ENCODE measurements at places on chromosomes 1 and 21.
A peak's percentile ranks its signal among the peaks of the same experiment; 100 is the strongest.

DNA sequence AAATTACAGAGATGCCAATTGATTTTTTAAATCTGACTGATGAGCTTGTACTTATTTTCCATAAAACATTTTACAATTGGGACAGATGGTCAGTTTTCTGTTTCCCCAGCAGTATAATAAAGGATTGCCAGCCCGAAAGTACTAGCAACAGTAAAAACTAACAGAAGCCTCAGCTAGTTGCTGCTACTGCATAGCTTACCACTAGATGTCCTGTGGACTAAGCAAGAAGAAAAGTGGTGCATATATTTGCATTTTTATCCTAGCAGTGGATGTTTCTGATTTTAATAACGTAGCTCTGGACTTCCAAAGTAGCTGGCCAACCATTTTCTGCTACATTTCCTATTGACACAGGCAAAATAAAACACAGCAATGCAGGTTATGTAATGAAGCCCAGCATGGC lies 241.5 kb downstream of the BARHL2 start:
- DNase-seq, result no peak

DNA sequence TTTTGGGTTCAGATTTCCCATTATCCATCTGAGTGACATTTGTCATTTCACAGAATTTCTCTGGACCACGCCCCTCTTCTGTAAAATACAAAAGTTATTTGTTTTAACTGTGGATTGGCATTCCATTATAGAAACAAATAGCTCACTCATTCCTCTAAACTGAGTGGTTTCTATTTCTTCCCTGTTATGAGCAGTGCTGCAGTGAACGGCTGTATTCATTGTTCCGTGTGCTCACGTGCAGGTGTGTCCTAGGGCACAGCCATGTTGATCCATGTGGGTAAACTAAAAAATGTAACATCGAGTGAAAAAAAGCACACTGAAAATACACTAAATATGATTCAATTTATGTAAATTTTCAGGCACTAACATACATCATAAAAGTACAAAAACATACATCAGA lies 27.0 kb upstream of the IL12RB2 start:
- DNase-seq, result no peak

DNA sequence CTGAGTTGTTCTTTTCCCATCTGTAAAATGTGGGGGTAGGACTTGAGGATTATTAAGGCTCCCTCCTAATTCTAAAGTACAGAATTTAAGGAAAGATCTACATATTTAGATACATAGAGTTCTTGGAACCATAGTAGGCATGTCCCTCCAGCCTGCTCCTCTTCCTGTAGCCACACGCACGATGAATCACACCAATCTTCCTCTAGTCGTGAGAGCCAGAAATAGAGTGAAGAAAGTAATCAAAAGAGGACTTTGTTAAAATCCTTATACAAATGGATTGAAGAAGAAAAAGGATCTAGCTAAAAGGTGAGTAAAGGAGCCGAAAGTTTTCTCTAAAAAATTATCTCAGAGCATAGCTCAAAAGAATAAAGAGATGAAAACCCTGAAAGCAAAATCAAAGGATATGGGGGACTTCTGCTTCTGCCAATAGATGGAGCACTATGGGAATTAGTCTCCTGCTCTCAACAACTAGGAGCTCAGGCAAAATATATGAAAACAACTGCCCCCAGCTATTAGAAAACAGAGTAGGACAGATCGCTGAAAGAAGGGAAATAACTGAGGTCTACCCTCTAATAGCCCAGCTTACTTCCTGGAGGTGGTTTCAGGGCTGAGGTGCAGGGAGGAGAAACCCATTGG lies 8.5 kb downstream of the C1orf141 start:
- no peak for DNase-seq

DNA sequence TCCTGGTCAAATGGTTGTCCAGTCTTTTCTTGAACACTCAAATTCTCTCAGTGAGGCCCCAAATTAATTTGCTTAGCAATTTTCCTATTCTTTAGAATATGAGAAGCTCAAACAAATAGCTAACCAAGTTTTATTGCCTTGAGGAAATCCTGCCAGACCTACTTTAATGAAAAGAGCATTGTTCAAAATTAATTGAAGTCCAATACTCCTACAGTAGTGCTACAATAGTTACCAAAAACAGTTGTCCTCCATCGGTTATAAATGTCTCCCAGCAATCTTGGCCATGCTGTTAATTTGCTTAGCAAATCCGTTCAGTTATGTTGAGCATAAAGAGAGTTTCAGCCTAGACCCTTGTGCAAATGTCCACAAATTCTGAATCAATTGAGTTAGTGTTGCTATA lies 112.9 kb downstream of the MAB21L3 start:
- DNase-seq, result no peak

DNA sequence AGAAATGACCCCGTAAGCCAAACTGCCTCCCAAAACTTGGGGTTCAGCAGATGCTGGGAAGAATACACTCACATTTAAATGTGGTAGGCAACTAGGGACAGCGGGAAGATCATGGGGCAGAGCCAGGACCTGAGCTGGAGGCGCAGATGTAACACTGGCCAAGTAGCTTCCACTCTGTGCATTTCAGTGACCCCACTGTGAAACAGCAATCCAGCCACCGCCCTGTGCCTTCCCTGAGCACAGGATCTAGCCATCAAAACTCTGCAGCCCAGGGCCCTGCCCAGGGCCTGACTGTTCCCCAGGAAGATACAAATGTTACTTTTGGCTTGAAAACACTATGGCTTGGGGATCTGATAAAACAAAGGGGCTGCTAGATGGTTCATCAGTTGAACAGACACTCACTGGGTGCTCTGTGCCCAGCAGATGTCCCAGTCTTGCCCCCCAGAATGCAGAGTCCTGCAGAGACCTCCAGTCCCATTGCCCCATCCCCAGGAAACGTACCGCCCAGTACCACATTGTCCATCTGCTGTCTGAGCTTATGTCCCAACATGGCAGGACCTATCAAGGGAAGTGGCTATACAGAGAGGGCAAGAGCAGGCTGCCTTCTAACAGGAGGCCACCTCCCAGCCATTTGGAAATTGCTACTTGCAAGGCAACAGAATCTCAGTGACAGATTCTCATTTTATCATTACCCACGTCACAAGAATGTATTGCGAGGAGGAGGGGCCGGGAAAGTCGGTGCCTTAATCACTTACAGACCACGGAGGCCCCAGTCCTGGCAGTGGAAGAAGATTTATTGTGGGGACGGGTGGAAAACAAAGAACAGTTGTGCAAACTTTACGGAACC lies 124.0 kb downstream of the DMRTB1 start:
- no peak for DNase-seq

- DNase-seq, result no peak
Observed at GRCh38 chr21:34559089-34559631, 47.1 kb upstream of the KCNE1 start.

DNA sequence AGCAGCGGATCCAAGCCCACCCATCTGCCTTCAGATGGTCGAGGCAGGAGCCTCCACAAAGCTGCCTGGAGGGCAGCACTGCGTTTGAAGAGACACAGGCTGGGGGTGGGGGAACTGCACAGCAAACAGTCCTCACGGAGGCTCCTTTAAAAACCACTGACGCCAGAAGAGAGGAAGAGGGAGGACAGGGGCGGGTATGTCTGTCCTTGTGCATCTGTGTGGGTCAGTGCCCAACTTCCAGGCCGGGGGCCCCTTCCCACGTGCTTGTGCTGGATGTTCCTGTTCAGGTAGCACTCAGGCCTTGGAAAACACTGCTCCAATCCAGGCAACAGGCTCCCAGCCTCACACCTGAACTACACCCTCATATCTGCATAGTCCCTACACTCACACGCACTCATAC lies 7.7 kb downstream of the AHDC1 start:
- no peak for DNase-seq

DNA sequence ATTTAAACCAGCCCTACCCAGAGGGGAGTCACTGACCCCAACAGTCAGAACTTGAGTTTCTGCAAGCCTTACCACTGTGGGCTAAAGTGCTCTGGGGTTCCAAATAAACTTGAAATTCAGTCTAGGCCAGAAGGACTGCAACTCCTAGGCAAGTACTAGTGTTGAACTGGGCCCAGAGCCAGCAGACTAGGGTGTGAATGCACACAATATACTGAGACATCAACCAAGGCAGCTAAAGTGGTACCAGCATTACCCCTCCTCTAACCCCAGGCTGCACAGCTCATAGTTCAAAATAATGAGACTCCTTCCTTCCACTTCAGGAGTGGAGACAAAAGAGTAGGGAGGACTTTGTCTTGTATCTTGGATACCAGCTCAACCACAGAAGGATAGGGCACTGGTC lies 18.9 kb upstream of the IL20 start:
- no peak for DNase-seq

- no peak for DNase-seq
Observed at GRCh38 chr1:119732465-119733168, 20.9 kb downstream of the PHGDH start.

- DNase-seq, result peak; percentile 7
Observed at GRCh38 chr1:14094611-14095400, 394.8 kb downstream of the PRDM2 start.

DNA sequence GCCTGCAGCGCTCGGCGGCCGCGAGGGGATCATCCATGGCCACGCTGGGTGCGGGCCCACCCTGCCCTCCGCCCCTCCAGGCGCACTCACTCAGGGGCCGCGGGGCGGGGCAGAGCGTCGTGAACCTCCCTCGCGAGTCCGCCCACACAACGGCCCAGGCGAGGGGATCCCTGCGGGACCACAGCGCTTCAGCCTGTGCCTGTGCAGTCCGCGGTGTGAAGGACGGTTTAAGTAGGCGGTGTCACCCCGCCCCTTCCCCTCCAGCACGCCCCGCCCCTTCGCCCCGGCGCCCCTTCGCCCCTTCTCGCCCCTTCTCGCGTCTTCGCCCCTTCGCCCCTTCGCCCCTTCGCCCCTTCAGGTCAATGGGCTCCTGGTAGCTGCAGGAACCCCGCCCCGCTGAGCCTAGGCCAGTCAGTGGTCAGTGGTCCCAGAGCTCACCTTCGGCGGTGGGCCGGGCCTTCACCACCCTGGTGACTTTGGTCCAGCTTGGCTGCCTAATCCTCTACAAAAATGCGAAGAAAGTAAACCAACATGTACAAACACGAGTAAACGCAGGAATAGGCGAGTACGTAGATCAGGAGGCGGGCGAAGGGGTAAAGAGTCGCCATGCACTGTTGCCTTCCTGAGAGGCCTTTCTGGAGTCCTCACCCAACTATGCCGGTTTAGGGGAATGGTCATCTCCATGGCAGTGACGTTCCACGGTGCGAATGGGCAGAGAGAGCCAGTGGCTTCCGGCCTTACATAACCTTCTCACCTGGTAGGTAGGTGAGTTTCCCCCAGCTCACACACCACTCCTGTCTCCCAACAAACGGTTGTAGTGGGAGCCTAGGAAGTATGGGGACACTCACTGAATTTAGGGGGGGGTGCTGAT lies 19.6 kb upstream of the DMRTB1 start:
- no peak for DNase-seq

DNA sequence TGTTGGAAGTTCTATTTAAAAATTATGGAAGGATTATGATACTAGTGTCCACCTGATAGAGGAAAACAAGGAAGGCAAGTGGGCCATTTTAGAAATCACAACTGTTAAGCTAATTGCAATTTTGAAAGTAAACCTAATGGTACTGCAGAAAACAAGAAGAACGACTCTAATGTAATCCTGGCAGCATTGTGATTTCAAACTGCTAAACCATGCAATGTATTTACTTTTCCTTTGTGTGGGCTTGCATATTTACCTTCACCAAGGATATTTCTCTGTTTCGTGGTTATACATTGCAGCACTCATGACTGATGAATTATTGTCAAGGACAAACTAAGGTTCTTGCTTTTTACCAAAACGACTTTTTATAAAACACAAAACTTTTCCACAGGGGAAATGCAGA lies 88.1 kb downstream of the TM2D1 start:
- no peak for DNase-seq

- no peak for DNase-seq
Observed at GRCh38 chr1:197907846-197908616, 5.6 kb downstream of the C1orf53 start.

- DNase-seq, result no peak
Observed at GRCh38 chr1:32749332-32749731, 46.8 kb upstream of the SYNC start.

GRCh38 chr1:231335663-231336602 lies 1.7 kb downstream of the EXOC8 start:
- no peak for DNase-seq

DNA sequence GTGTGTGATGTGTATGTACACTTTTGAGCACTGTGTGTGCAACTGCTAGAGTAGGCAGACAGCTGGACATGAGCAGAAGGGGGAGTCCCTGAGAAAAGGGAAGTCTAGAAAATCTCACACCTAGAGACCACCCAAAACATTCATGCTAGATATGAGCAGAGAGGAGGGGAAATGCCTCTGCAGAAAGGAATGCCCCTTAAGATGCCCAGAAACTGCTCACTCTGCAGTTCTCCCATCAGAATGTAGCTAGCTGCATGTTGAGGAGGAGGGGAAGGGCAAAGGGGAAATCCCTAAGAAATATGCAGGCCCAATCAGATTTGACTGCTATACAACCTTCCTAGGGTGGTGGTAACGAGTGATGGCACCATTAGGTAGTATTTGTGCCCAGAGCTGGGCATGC lies 31.8 kb upstream of the MAGOH start:
- DNase-seq, result no peak

- no peak for DNase-seq
Observed at GRCh38 chr1:214354440-214355148, 73.6 kb downstream of the SMYD2 start.

DNA sequence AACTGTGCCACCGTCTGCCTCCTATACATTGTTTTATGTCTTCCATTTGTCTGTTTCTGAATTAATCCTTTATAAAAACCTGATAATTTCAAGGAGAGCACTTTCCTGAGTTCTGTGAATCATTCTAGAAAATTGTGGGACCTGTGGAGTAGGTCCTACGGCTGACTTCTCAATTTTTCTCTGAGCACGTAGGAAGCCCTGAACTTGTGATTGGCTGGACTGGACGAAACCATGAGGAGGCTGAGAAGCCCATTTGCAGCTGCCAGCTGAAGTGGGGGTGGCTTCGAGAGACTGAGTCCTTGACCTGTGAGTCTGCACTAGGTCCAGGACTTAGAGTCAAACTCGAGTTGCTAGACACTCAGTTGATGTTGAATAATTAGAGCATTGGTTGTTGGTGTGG lies 277.1 kb upstream of the NCAM2 start:
- DNase-seq, result no peak

GRCh38 chr1:186327331-186327730 lies 47.7 kb downstream of the TPR start:
- DNase-seq, result no peak

DNA sequence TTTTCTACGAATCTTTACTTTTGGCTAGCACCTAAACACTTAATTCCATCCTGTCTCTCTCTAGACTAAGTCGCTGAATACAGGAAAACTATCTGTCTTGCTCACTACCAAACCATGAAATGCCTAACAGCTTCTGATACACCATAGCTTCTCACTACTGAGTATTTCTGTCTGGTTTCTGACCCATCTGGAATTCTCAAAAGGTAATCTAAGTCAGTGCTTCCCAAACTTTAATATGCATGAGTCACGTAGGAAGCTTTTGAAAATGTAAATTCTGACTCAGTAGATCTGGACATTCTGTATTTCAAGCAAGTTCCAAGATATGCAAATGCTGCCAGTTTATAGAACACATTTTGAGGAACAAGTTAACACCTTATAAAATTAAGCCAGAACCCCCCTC lies 9.2 kb upstream of the OVGP1 start:
- DNase-seq, result no peak

GRCh38 chr1:190169311-190170067 lies 308.2 kb downstream of the BRINP3 start:
- DNase-seq, result no peak

GRCh38 chr1:170593173-170594011 lies 61.4 kb downstream of the GORAB start:
- DNase-seq, result no peak

GRCh38 chr1:50595874-50596273 lies 172.6 kb upstream of the DMRTA2 start:
- no peak for DNase-seq
